ENCODE measurements at places on chromosomes 13 and 19.
A peak's percentile ranks its signal among the peaks of the same experiment; 100 is the strongest.

GRCh38 chr13:95295026-95295425 is 6.2 kb downstream of the ABCC4 start:
- no peak for DNase-seq

DNA sequence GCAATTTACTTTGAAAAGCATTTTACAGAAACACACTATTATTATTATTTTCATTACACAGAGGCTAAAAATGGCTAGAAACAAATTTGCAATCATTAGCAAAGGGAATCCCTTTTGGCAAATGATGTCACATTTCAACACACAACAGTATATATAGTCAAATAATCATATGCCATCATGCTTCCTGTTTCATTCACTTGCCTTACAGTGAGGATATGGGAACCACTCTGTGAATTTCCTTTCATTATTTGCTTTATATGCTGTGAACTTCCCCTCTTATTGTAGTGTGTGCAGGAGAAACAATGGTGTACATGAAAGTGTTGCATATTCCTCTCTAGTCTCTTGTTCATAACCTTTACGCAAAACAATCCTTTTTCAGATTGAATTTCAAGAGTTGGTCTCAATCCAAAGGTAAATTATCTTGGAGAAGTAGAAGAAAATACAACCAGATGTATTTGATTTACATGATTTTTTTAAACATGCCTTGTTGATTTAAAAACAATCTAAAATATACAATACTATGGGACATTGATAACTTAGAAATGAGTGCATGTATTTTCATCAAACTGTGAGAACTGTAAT is 657.3 kb downstream of the EFNB2 start:
- no peak for DNase-seq

DNA sequence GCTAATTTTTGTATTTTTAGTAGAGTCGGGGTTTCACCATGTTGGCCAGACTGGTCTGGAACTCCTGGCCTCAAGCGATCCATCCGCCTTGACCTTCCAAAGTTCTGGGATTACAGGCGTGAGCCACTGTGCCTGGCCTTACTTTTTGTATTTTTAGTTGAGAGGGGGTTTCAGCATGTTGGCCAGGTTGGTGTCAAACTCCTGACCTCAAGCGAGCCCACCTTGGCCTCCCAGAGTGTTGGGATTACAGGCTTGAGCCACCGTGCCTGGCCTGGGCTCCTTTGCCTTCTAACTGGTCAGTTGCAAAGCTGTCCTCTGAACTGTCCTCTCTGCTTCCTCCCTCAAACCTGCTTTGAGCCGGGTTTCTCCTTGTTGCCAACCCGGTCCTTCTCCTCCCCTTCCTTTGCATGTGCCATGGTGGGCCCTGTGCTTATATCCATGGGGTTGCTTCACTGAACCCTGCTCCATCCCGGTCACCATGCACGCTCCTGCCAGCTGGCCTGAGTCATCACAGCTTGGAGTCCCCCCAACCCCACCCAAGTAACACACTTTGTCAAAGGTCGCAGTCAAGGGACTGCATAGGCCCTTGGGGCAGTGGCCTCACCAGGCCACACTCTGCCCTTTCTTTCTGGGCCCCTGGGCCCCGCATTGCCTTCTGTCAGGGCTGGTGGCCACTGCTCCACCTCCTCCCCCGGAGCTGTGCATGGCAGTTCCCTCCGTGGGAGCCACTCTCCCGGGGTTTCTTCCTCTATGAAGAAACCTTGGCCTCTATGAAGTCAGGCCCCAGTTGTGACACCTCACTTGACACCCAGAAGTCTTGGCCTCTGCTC is 21.2 kb downstream of the WTIP start:
- DNase-seq, result no peak

- no peak for DNase-seq
Observed at GRCh38 chr13:25864936-25865335, 186.9 kb downstream of the SHISA2 start.

GRCh38 chr13:23921451-23921888 is 24.2 kb upstream of the C1QTNF9B start:
- DNase-seq, result no peak

DNA sequence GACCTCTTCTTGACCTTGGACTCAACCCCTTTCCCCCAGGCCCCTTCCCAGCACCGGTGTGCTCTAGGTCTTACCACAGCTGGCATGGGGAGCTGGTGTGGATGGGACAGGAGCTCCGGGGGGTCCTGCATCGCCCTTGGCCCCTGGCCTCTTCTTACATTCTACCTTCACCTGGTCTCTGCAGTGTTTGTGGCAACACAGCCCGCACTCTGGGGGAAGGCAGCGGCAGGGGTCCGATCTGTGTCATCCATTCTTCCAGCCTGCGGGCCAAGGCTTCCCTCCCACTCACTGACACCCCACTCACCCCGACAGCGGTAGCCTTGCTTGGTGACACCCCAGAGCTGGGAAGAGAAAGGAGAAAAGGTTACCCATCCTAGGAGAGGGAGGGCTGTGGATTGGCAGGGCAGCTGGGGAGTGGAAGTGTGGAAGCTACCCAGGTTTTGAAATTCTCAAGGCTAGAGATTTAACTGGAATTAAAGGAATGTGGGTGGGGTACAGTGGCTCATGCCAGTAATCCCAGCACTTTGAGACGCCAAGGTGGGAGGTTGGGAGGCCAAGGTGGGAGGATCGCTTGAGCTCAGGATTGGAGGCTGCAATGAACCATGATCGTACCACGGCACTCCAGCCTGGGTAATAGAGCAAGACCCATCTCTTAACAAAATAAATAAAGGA is 8.3 kb downstream of the FAM98C start:
- no peak for DNase-seq

GRCh38 chr19:455851-456546 is 4.8 kb downstream of the SHC2 start:
- no peak for DNase-seq

GRCh38 chr19:38650172-38650775 is 2.8 kb downstream of the ACTN4 start:
- DNase-seq, result no peak

GRCh38 chr19:5923356-5923755 is 9.3 kb downstream of the CAPS start:
- DNase-seq, result no peak

DNA sequence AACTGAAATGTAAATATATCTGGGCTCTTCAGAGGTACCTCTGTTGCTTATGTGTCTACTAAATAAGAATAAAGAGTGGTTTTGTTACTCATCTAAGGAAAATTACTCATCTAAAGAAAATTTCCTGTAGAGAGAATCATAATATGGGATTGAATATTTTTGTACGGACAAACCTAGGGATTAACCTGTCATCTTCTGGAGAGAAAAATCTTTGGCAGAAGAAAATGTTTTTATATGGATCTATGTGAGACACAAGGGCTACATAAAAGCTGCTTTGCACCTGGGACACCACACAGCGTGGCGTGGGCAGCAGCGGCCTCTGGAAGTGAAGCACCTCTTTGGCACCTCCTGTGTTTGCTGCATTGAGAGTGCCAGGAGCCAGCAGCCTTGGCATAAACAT is 242.9 kb upstream of the DACH1 start:
- DNase-seq, result no peak

- no peak for DNase-seq
Observed at GRCh38 chr13:91719033-91719432, 320.6 kb downstream of the GPC5 start.

- no peak for DNase-seq
Observed at GRCh38 chr19:54475706-54476105, 2.6 kb upstream of the CDC42EP5 start.

DNA sequence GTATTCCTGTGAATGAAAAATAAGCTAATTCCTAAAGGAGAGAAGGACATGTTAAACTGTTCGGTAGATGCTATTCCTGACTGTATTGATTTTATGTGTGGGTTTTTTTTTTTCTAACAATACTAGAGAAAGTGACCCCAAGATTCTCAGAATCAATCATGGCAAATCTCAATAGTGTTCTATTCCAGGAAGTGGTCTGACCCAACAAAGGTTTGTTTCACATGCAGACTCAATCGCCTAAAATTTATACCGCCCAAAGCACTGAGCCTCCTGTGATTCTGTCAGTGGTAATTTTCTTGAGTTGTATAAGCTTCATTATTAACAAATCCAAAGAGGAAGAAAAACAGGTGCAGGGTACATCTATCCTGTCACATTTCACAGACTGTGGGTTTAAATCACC is 293.7 kb downstream of the SUCLA2 start:
- no peak for DNase-seq

GRCh38 chr13:74067818-74068217 is 66.4 kb downstream of the KLF12 start:
- DNase-seq, result no peak

DNA sequence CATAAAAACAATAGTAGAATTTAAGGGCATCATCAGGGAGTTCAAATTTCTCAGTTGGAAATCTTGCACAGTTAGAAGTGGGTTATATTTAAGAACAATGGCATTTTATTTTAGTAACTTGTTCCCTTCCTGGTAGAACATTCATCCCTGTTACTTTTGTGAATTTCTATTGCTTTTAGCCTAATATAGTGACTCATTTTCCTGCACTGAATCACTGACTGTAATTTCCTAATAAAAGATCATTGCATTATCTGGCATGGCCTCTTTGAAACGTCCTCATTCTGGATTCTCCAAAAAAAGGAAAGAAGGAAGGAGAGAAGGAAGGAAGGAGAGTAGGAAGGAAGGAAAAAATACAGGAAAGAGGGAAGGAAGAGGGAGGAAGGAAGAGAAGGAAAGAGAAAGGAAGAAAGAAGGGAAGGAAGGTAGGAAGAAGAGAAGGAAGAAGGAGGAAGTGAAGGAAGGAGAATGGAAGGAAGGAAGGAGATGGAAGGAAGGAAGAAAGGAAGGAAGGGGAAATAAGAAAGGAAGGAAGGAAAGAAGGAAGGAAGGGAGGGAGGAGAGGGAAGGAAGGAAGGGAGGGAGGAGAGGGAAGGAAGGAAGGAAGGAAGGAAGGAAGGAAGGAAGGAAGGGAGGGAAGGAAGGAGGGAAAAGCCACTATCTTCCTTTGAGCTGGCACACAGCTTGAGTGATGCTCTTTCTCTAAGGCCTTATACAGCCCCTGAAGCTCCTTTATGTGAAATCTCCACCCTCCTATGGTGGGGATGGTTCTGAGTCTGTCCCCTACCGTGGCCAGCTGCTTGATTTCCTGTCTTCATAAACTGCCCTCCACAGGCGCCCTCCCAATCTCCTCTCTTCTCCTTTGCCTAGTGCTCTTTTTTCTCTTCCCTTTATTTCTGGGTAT is 29.8 kb upstream of the TM9SF2 start:
- no peak for DNase-seq

GRCh38 chr13:62524498-62524897 is 1108.8 kb upstream of the PCDH20 start:
- DNase-seq, result no peak

- no peak for DNase-seq
Observed at GRCh38 chr19:46660551-46661019, 397 bp downstream of the DACT3 start.

DNA sequence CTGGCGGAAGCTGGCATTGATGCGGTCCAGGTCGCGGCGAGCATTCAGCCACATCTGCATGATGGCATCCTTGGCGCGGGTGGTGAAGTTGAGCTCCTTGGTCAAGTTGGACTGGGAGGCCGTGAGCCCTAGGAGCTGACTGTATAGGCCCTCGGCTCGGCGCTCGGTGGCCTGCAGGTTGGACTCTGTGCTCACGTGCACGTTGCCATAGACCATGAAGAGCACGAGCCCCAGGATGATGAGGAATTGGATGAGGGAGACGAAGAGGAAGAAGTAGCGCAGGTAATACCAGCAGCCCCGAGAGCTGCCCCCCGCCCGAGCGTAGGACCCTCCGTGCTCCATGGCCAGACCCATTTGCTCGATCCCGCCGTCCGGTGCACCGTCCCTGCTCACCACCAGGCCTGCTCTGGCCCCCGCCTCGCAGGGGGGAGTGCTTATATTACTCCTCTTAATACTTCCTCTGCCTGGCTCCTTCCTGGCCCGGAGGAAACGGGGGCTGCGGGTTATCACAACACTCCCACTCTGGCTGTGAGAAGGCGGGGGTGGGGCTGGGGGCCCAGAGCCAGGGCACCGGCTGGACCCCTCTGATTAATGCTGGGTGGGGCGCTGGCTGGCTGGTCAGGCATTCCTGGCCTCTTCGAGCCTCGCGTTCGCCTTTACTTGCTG is at the start of gene PLVAP:
Gene PLVAP (minus strand): TSS at position 408 of the 666 bp plus-strand sequence. CDS start 54 bp downstream, at position 354.
- no peak for DNase-seq

GRCh38 chr13:79307433-79307861 is 98.6 kb downstream of the RBM26 start:
- DNase-seq, result no peak

DNA sequence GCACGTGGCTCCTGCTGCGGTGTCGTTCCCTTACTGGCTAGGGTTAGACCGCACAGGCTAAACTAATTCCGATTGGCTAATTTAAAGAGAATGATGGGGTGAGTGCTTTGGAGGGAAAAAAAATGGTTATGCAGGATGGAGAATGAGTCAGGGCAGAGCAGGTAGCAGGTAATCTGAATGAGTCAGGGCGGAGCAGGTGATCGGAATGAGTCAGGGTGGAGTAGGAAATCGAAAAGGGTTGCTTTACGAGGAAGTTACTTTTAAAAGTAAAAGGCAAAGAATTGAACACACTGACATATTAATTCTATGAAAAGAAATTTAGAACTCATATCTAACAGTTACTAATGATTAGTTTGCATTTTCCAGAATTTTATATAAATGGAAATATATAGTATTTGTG is 335.5 kb downstream of the FOXO1 start:
- DNase-seq, result no peak

DNA sequence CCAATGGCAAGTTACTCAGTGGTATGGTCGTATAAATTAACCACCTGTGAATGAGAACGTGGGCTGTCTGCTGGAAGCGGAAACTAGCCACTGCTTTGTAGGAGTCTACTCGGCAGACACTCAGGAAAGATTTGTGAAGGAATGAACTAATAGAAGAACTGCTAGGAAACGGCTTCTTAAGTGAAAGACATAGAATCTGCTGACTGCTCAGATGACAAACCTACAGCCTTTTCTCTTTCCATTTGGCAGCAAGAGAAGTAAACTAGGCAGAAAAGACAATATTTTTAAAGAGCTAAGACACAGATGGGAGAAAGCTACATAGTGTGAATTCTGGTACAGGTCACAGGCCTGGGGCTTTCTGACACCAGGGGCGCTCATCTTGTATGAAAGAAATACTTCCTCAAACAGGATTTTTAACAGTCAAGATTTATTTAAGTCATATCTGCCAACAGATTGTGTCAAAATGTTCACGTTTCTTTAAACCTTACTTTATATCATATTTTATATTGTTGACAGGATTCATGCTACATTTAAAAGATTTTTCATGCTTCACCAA is 78.4 kb downstream of the MIPEP start:
- no peak for DNase-seq

GRCh38 chr13:32851083-32852069 is 164.8 kb upstream of the KL start:
- DNase-seq, result no peak

GRCh38 chr19:18419195-18419698 is at the start of gene SSBP4:
TSS of gene SSBP4 (plus strand) at chr19:18419398. CDS start at chr19:18419649, 251 bp downstream.
- peak; percentile 68 for DNase-seq

DNA sequence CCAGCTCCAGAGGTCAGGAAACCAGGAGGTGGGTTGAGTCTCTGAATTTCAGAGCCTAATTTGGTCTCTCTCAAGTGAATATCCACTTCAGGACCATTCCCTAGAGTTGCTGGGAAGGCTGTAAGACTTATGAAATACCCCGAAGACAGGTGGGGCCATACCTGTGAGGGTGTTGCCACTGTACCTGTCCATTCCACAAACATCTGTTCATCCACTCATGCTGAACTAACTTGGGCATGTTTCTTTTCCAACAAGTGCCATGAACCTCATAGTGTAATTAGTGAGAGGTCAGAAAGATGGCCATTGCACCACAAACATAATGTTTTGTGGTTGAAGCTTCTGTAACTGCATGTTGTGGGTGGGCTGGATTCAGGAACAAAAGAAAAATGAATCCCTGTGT is 7.8 kb downstream of the ILF3 start:
- DNase-seq, result no peak

Data from T-helper 9 cell (primary cell).